Stimulated activated CD4-positive, alpha-beta T cell treated with anti-CD3 and anti-CD28 coated beads, Interleukin-1b, Interleukin-23, amount 100 ng/mL, for 1 hour (primary cell): ENCODE measurements at places on chromosomes 2 and 18.

DNA sequence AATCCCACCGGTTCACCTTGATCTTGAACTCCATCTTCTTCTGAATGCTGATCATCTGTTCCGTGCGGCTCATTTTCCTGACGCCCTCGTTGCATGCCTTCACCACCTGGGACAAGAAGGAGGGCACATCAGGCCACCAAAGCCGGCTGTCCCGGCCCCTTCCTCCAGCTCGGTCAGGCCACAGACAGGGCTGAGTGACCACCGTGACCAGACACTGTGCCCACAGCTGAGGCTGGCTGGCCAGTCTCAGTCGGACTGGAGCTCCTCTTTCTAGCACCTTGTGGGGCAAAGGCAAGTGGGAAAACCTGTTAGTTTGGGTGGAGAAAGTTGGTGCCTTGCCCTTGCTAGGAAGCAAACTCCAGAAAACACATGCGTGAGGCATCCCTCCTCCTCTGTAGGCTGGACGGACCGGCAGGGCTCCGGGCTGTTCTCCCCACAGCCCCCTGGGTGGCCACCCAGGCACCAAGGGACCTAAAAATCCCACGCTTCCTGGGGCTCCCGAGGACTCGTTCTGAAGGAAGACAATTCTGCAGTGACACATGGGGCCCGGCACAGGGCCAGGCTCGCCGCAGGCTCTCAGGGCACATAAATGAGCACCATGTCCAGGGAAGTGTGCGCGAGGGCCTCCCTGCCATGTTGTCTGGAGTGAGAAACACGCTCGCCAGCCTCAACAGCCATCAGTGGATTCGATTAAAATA is 15.3 kb downstream of the SNORC start:
- DNase-seq, result no peak

- DNase-seq, result no peak
Observed at GRCh38 chr2:31197166-31197565, 20.1 kb downstream of the CAPN14 start.

GRCh38 chr2:106147159-106147558 is 46.9 kb downstream of the UXS1 start:
- no peak for DNase-seq

DNA sequence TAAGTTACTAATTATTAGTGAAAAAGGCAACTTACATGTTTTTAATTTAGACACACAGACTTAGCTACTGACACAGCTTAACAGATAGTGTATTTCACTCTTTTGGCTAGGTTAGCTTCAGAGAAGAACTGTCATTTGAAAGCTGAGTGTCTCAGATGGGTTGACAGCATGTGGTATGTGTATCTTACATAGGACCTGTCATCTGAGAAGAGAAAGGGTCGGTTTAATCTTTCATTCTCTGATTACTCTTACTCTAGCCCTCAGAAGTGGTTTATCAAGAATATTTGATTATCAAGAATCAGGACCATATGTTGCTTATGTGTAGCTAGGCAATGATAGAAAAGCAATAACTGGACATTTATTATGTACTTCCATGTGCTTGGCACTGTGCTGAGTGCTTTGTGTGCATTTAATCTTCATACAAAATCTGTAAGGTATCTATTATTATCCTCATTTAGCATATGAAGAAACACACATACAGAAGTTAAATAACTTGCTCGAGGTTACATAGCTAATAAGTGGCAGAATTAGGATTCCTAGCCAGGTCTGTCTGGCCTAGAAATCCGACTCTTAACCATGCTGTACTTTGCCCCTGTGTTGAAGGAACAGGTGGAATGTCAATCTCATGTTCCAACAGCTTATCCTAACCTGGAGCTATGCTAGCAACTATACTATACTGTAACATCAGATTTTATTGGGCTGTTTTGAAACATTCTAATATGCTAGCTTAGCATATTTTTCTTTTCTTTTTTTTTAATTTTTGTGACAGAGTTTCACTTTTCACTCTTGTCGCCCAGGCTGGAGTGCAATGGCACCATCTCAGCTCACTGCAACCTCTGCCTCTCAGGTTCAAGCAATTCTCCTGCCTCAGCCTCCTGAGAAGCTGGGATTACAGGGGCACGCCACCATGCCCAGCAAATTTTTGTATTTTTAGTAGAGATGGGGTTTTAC is 28.4 kb downstream of the CFLAR start:
- DNase-seq, result no peak

- DNase-seq, result no peak
Observed at GRCh38 chr2:584863-585823, 92.1 kb downstream of the TMEM18 start.

DNA sequence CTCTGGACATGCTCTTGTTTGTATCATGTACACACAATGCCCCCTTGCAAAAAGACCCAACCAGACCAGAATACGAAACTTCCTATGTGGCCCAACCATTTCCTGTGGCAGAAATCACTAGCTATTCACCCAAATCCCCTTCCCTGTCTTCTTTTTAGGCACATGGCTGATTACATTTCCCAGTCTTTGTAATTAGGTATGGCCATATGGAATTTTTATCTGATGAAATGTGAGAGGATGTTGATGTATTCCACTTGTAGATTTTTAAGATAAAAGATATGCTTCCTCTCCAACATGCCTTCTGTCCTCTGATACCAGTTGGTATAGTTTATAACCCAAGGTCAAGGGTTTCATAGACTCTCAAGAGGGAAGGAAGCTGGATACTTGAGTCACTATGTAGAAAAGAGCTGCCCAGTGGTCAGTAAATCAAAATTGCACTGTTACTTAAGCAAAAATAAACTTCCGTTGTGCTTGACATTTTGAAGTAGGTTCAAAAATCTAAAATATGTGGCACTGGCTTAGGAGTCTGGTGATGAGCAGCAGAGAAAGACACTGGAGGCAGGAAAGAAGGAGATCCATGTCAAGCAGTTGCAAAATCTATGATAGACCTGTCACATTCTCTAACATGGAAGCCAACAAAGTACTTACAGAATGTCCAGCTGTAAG is 297.4 kb downstream of the SMAD2 start:
- no peak for DNase-seq

- DNase-seq, result no peak
Observed at GRCh38 chr18:51721388-51721787, 523.9 kb upstream of the MEX3C start.

- DNase-seq, result no peak
Observed at GRCh38 chr2:68837861-68838341, 33.3 kb downstream of the BMP10 start.

DNA sequence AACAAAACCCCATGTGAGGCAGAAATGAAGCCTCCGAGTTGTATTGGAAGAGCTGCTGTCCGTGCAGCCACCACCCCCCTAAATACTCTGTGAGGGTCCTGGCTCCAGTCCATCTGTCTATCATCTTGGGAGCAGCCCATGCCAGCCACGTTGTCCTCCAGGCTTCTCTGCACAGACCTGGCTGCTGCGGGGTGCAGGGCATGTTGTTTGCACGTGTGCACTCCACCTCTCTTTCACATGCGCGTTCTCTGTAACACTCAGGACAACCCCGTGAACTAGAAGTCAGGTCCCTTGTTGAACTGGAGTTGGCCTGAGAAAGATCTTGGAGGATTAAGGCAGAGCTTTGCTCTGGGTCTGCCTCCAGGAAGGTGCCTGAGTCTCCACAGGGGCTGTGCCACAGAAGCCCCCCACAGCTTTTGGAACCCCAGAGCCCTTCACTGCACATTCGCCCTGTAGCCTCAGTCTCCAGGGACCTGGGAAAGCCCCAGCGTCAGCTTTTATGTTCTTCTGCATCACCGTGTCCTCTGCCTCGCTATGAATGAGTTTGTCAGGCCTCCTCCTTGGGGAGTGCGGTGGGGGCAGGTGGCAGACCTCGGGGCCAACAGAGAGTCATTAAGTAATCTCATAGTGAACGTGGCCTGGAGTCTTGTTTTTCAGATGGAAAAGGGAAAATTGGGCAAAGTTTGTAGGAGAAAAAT is 16.6 kb downstream of the RTP5 start:
- DNase-seq, result no peak

- DNase-seq, result no peak
Observed at GRCh38 chr2:144827404-144827803, 307.5 kb upstream of the ZEB2 start.

DNA sequence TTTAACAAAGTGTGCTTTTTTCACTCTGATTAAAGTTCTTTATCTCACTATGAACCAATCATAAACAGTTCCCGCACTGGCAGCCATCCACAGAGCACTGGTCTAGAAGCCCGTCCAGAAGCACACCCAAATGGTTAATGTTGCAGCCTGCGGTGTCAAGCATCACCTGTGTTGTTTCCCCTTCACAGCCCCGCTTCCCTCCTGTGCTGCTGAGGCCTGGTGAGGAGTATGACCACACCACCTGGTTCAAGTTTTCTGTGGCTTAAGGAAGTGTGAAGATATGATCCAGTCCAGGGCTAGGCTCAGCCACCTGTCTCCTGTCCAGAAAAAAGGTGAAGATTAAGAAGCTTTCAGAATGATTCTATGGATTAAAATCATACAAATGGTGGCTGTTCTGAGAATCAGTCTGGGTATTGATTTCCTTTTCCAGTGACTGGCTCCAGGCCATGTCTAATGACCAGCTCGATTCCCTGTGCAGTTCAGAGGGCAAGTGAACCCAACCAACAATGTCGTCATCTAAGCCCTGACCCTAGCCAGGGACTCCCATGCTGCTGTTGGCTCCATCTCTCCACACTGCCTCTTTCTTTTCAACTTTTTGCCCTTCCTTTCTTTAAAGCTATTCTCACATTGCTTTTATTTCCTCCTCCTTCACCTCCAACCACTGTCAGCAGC is 17.7 kb downstream of the SRSF7 start:
- DNase-seq, result no peak

GRCh38 chr2:24362253-24362652 is 1.9 kb upstream of the ITSN2 start:
- DNase-seq, result no peak

- no peak for DNase-seq
Observed at GRCh38 chr2:164146441-164146840, 410.6 kb upstream of the FIGN start.

DNA sequence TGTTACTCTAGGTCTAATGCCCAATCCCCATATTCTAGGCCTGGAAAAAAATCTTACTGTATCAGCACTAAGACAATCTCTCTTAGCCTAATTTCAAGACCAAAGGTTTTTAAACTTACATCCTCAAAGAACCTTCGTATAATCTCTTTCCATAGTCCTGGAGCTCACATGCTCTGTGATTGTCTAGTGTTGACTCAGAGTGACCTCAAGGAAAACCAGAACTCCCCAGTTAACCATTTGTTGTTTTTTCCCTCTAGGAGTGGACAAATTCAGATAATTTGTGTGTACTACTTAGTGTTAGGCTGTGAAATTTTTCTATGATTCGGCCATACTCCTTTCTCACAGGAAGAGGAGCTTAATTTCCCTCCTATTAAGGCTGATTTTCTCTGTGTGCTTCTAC is 536.1 kb downstream of the SLC4A3 start:
- no peak for DNase-seq

DNA sequence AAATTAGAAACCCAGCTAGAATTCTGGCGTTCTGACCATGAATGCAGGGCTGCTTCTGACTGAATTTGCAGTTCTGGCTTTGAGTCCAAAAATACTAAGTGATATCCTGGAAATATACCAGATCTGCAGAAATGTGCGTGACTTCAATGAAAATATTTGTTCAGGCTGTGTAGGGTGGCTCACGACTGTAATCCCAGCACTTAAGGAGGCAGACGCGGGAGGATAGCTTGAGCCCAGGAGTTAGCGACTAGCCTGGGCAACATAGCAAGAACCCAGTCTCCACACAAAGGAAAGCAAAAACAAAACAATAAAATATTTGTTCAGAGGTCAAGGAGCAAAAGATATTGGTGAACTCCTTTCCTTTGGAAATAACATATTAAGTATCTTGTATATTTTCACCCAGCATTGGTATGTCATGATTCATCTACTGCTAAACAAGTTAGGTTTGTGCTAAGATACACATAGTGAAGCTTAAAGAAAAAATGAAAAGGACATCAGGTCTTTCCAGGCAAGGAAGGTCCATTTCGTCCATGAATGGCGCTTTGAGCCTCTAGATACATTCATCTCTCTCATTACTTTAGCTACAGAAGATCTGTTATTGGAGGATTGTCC is 239.2 kb downstream of the CMPK2 start:
- no peak for DNase-seq

DNA sequence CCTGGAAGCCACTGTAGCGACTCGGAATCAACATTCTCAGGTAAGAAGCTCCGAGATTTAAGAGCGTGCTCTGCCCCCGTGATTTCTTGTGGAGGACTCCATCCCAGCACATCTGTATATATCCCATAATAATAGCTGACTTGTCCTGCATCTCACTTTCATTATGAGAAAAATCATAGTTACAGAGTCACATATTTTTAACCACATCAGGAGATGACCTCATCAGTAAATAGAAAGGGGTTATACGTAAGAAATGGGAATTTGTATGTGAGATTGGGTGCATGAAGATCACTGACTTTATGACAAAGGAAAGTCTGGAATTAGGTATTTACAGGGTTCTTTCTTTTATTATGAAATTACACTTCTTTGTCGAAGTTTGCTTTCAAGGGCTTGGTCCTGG is 16.4 kb upstream of the TMEM18 start:
- no peak for DNase-seq

GRCh38 chr2:60550178-60550983 is 3.1 kb downstream of the BCL11A start:
- no peak for DNase-seq

- DNase-seq, result no peak
Observed at GRCh38 chr2:173741759-173742158, 223.4 kb downstream of the SP3 start.

DNA sequence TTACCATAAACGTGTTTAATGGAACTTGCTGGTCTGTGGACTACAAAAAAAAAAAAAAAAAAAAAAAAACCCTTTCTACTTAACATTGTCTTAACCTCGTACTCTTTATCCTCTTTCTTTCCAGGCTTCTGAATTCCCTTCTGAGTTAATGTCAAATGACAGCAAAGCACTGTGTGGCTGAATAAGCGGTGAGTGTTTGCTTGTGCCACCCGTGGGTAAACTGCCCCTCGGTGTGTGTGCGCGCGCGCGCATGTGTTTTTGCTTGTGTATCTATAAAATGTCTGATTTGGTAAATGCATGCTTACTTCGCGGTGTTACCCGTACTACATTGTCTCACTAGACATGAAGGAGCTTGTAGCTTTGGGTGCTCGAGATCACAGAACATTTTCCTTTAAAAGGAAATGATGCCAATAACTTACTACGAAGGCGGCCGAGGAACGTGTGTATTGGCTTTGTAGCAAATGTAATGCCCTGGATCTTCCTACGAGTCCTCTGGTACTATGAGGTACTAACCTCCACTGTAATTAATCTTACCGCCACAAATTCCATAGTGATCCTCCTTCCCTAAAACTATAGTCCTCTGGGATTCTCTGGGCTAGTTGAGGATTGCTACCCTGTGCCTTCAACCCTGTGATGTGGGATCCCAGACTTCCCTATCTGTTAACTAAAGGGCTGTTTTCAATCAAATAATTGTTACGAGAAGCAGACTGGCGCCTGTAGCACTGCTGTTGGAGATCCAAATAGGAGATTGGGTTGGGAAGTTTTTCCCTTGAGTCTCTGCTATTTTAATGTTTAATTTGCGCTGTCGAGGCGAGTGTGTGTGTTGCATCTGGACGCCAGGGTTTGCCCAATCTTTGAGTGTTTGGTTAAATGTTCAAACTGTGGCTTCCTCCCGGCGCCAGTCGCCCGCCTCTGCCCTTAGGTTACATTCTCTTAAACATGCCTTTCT is 1.1 kb downstream of the ID2 start:
- DNase-seq, result no peak

- DNase-seq, result no peak
Observed at GRCh38 chr2:45963816-45964215, 312.3 kb downstream of the PRKCE start.

- no peak for DNase-seq
Observed at GRCh38 chr2:112989611-112990010, 11.8 kb downstream of the IL36G start.

GRCh38 chr18:46738491-46738890 is 18.4 kb downstream of the ST8SIA5 start:
- no peak for DNase-seq
